ENCODE measurements at places on chromosomes 5 and 9.

- no peak for DNase-seq
These were observed 49.3 kb downstream of the CSNK1G3 start for GRCh38 chr5:123561230-123561629.

DNA sequence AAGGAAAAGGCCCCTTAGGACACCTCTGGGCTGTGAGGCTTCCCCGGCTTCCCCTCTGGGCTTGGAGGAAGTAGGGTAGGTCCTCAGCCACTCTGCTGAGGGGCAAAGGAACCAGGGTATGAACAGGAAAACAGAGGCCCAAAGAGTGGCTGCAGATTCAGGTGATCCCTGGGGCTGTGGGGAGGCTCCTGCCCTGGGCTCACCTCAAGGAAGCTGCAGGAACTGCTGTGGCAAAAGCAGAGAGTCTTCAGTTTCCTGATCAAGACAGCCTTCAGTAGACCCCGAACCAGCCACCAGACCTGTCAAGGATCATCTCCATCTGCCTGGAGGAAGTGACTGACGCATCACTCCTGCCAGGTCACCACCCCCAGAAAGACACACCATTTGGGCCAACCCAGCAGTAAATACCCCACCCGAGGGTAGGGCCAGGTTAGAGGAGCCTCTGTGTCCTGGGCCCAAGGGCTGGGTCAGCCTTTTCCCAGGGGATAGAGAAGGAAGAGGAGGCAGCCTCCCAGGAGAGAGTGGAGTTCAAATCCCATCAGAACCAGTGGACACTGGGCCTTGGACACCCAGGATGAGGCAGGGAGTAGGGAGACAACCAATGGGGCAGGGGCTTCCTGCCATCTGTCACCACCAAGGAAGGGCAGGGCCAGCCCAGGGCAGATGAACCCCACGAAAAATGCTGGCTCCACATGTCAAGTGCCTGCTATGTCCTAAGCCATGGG is 5.8 kb upstream of the ST6GALNAC6 start:
- DNase-seq, result no peak

GRCh38 chr5:82564963-82565362 is 286.8 kb upstream of the RPS23 start:
- no peak for DNase-seq

DNA sequence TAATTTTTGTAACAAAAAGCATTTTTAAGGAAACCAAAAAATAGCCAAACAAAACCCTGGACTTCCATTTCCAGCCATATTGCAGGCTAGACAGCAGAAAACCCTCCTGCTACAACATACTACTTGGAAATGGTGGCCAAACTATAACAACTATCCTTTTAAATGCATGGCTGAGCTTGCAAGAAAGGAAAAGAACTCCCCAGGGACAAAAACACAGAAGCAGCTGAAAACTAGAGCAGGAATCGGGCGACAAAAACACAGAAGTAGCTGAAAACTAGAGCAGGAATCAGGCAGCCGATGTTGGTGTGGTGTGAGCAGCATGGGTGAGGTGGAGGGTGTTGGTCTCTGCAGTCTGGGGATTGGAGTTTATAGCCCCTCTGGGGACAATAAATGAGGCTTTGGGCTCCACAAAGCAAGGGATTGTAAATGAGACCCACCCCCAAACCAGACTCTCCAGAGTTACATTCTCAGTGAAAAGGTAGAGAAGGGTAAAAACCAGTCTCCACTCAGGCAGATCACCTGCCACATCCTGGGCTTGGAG is 95.2 kb downstream of the C9orf50 start:
- DNase-seq, result no peak

GRCh38 chr5:77563475-77563874 is 71.4 kb upstream of the WDR41 start:
- DNase-seq, result no peak

GRCh38 chr5:10801931-10802666 is 41.1 kb upstream of the DAP start:
- DNase-seq, result no peak

DNA sequence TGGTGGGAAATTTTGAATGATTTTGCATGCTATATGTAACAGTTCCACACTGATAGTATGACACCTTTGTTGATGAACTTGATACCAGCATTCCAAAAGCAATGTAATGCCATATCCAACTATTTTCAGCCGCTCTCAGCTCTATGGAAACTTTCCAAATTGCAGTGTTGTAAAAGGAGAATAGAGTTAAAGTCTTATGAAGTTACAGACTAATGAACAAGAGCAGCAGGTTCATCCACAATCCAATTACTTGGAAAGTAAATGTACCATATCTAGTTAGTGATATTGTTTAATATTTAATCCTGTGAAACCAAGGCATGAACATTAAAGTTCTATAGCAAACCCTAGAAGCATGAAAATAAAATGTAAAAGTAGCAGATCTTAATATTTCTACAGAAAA is 418.2 kb downstream of the TUSC1 start:
- no peak for DNase-seq

GRCh38 chr5:82097-82496 is 9.9 kb upstream of the PLEKHG4B start:
- DNase-seq, result no peak

GRCh38 chr9:131713016-131713415 is 26.9 kb downstream of the RAPGEF1 start:
- DNase-seq, result no peak

DNA sequence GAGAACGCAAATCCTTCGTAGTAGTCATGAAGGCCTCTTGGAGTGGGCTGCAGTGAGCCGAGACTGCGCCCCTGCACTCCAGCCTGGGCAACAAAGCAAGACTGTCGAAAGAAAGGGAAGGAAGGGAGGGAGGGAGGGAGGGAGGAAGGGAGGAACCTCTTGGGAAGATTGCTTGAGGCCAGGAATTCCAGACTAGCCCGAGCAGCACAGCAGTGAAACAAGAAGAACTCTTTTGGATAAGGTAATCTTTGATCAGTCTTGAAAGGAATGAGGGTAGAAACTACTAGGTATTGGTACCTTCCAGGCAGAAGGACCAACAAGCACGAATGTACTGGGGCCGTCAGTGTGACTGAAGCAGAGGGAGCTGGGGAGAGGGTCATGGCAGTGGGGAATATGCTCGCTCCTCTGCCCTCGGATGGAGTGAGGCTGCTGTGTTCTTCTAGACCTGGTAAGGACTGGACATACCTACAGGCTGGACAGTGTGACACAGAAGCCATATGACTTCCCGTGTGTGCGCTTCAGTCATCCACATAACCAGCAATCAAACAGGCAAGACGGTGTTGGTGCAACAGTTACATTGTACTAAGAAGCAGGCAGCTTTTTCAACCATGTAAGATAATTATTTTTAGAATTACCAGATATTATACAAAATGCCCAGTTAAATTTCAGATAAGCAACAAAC is 45.2 kb downstream of the P4HA2 start:
- DNase-seq, result no peak

GRCh38 chr5:78518365-78519197 is 130.0 kb downstream of the LHFPL2 start:
- DNase-seq, result no peak

DNA sequence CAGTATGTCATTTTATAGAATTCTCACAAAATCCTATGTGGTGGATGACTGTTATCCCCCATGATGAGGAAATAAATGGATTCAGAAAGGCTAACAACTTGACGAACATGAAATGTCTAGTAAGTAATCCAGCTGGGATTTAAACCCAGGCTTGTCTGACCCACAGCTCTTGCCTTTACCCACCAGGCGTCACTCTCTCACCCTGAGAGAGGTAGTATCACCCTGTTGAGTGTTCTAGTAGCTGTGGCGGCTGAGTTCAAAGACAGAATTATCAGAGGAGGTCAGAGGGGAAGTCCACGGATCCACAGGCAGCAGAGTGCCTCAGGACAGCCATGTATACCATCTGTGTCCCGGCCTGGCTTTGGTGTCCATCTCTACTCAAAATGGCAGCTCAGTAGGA is 113.8 kb downstream of the ZNF462 start:
- no peak for DNase-seq

- no peak for DNase-seq
These were observed 221.9 kb downstream of the GABRG2 start for GRCh38 chr5:162289489-162289888.

DNA sequence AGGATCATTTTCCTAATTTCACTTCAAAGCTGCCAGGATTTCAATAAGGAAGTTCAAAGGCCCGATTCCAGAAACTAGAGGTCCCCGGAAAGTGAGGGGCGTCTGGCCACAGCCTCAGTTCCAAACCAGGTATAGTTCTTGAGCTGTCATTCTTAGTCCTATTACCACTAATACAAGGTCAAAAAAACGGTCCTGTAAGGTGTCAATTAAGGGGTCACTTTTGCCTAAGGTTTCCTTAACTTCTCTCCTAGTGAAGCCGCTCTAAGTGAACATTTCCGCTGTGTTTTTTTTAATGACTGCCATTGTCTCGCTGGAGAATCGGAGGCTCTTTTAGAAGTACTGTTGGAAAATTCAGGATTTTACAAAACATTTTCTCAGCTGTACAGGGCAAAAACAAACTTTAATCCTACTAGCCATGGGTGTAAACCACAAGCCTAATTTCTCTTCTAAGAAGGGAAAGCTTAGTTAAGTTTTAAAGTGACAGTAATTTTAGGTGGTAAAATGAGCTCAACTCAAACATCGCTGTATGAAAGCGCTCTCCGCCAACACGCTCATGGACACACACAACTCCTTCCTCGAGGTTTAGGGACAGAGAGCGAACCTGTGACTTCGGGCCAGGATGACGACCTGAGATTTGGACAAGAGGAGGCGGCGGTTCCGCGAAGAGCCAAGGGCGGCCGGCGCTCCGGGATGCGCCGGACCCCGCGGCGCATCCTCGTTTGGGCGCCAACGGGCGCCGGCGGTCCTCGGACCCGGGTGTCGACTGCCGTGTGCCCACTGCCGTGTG is 76.7 kb upstream of the IFNE start:
- DNase-seq, result no peak

DNA sequence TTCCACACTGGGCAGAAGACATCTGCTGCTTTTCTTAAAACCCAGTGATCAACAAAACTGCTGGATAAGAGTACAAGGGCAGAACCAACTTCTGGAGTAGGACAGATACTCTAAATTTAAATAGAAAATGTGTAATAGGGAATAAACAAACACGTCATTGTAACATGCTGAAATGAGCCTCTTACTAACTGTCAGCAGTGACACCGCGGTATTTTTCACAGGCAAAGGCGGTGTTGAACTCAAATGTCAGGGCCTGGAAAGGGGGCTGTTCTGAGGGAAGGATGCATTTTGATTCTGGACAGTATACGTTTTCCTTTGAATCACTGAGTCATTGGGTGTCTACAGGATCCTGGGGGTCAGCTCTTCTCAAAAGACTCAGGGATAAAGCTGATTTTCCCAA is 73.5 kb downstream of the OTULIN start:
- no peak for DNase-seq

GRCh38 chr5:133219296-133219695 is 167.5 kb downstream of the HSPA4 start:
- DNase-seq, result no peak

DNA sequence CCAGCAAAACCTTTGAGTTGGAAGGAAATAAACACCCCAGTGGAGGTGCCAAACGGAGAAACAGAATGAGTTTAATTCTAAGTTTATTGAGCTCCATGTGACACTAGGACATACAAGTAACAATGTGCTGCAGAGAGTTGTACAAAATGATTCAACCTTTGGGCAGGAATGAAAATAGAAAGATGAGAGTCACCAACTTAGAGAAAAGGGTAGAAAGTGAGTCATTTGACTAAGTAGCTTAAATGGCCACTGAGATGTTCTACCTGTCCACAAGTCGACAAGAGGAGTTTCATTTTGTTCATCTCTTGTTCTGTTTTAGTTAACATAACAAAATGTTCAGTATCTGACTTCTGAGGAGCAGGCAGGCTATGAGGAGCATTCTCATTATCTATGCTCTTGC is 284.7 kb downstream of the NR2F1-AS1 start:
- no peak for DNase-seq

- DNase-seq, result no peak
These were observed 6.3 kb downstream of the PDE4D start for GRCh38 chr5:59887274-59887673.
